ENCODE measurements at places on chromosomes 12 and 14. TPM values are rescaled to one million over a fixed set of nuclear protein-coding genes. Genes with fewer than 3 reads are reported as not detected.

LRP1-AS gene
- polyA plus RNA-seq = not detected

NOPCHAP1 gene
- polyA plus RNA-seq = 9.3 TPM

GRCh38 chr12:96311191-96311590, 89.0 kb downstream of the CDK17 start:
- no peak for DNase-seq

ACOT2 gene
- polyA plus RNA-seq = 34.9 TPM

DRAM1 gene
- 15.8 TPM for polyA plus RNA-seq

GRCh38 chr12:80313209-80313608, 130.8 kb upstream of the PTPRQ start:
- no peak for DNase-seq

SLC38A4 gene
- polyA plus RNA-seq = 2.3 TPM

- peak; percentile 79 for DNase-seq
Measured at GRCh38 chr14:55136241-55136640, 7.2 kb downstream of the LGALS3 start.

TAS2R8 gene
- polyA plus RNA-seq = not detected

KCNH3 gene
- 0.20 TPM for polyA plus RNA-seq

DNA sequence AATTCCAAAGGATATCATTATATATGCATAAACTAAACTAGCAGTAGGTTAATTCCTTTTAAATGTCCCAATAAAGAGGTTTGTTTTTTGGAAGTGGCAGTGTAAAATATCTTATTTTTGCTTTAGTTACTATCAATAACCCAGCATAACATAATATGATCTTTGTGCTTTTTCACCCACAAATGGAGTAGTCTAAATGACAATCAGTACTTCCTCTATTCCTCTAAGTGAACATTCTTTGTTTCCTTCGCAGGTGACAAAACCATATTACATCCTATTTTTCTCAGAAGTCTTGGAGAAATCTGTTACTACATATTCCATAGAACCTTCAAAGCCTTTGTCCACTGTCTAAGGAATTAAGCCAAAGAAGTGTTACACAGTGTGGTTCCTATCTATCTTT, 62.5 kb downstream of the MED13L start:
- no peak for DNase-seq

DNA sequence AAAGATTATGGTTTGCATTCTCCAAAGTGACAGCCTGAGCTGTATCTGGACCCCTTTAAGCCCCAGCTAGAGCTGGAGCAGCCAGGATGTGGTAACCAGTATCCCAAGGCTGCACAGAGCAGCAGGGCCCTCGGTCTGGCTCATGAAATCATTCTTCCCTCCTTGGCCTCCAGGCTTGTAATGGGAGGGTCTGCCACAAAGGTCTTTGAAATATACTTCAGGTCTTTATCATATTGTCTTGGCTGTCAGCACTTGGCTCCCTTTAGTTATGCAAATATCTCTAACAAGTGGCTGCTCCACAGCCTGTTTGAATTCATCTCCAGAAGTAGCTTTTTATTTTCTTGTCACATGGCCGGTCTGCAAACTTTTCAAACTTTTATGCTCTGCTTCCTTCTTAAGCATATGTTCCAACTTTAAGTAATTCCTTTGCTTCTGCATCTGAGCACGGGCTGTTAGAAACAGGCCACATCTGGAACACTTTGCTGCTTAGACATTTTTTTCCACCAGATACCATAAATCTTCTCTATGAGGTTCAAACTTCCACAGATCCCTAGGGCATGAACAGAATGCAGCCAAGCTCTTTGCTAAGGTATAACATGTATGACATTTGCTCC, 663.4 kb upstream of the MIS18BP1 start:
- no peak for DNase-seq

GRCh38 chr12:100497105-100497795, 23.6 kb downstream of the NR1H4 start:
- DNase-seq = no peak

DNA sequence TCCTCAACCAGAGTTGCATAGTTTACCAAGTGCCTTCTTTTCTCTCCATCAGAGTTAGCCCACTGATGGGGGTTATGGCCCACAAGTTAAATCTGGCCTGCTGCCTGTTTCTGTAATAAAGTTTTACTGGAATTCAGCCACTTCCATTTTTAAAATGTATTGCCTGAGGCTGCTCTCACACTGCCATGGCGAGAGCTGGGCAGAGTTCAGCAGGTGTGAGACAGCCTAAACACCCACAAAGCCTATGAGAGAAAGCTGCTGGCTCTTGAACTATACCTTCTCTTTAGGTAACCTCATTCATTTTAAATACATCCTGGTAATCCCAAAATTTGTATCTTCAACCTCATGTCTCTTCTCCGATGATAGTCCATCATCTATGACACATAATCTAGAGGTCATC, 86.1 kb downstream of the BCL2L14 start:
- no peak for DNase-seq

DNA sequence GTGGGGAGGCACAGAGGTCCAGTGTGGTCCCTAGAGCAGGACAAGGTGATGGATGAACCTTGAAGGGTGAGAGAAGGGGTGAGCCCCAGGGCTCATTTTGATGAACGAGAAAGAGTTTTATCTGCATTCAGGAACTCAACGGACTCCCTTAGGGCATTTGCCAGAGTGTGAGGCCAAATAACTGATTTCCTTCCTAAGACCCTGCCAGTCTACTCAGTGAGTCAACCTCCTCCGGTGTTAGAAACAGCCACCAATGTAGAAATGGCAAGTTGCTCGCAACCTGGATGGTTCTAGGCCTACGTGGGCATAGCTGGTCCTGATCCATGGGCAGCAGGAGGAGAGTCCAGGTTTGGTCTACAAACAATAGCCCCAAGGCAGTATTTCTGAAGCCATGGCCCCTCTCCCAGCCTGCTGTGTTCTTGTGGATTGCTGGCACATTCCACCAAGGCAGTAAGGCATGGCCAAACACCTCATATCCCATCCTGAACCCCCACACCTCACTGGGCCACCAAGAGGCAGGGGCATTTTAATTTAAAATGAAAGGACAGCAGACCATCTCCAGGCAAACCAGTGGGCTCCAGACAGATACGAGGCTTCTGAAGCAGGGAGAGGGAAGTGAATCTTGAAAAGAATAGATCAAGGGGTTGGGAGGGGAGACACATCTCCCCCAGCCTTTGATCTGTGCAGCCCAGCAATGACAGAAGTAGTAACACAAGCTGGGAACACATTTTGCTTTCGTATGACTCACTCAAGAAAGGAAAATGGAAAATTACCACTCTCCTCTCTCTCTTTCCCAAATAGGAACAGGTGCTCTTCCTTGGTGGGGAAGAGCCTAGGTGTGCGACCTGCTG, 25.4 kb upstream of the TESC start:
- no peak for DNase-seq

DNA sequence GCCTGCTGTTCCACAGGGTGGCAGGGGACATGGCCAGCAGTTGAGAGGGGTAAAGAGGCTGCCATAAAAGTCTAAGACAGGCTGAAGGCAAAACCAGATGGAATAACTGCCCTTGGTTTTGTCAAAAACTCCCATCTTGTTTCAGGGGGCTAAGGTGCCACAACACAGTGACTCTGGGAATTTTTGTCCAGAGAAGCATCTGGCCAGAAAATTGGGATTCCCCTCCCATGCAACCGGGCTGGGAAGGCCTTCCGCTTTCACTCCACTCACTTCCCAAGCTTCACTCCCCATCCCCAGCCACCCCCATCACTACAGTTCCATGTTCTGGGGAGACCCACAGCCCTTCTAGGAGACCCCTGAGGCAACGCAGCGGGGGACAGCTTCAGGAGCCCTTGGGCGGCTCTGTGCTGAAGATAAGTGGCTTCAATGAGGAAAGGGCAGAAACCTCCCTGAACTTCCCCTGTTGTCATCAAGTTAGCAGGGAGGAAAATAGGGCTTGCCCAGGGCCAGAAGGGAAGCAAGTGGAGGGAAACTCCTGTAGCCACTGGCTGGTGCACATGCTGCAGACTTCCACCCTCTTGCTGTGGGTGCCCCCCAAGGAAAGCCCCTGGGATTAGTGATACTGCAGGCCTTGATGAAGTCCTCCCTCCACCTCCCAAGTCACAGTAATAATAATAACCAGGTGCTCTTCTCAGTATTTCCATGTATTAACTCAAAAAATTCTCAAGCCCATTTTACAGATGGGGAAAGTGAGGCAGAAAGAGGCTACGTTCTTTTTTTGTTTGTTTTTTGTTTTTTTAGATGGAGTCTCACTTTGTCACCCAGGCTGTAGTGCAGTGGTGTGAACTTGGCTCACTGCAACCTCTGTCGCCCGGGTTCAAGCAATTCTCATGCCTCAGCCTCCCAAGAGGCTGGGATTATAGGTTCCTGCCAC, 6.0 kb downstream of the TMEM229B start:
- no peak for DNase-seq

PTPRO gene
- 0.03 TPM for polyA plus RNA-seq

MGP gene
- 1.9 TPM for polyA plus RNA-seq

- no peak for DNase-seq
Measured at GRCh38 chr14:21669284-21669683, 4.3 kb downstream of the OR4E1 start.

DBX2 gene
- polyA plus RNA-seq = not detected

DNA sequence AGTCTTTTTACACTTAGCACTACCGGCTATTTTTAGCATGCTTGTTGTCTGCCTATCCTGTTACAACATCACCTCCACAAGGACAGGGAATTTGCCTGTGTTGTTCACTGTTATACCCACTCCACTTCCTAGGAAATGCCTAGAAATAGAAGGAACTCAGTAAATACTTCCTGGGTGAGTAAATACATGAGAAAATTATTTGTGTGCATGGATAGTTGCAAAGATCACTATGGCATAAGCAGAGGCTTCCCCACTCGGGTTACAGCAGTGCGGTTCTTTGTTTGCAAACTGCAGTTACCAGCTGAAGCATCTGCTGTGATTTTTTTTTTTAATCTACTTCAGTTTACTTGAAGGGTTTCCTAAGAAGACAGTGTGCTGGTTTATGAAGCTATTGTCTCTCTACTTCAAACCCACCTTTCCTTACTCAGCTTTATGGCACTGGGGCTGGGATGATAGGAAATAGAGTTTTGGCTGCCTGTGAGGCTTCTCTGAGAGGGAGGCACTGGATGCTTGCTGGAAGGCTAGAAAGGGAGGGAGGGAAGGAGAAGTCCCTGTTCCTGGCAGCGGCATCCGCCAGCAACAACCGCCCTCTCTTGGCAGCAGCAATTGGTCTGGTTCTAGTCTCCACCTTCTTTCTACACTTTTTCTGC, 29.0 kb downstream of the PDE6H start:
- peak; percentile 21 for DNase-seq

KERA gene
- polyA plus RNA-seq = not detected

Measured in IMR-90 (cell line).